H9 (cell line): ENCODE measurements at places on chromosomes 4 and X.

- no peak for DNase-seq
Observed at GRCh38 chrX:154010330-154011087, 9.2 kb downstream of the IRAK1 start.

- no peak for DNase-seq
Observed at GRCh38 chr4:60088807-60089486, 1111.2 kb upstream of the ADGRL3 start.

DNA sequence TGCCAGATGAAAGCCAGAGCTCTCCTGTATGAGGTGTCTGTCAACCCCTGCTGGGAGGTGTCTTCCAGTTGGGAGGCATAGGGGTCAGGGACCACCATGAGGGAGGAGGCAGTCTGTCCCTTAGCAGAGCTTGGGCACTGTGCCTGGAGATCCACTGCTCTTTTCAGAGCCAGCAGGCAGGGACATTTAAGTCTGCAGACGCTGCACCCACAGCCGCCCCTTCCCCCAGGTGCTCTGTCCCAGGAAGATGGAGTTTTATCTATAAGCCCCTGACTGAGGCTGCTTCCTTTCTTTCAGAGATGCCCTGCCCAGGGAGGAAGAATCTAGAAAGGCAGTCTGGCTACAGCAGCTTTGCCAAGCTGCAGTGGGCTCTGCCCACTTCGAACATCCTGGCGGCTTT lies 893.6 kb downstream of the ADGRL3 start:
- no peak for DNase-seq

- DNase-seq: no peak
Observed at GRCh38 chr4:106344647-106344970, 24.0 kb downstream of the GIMD1 start.

DNA sequence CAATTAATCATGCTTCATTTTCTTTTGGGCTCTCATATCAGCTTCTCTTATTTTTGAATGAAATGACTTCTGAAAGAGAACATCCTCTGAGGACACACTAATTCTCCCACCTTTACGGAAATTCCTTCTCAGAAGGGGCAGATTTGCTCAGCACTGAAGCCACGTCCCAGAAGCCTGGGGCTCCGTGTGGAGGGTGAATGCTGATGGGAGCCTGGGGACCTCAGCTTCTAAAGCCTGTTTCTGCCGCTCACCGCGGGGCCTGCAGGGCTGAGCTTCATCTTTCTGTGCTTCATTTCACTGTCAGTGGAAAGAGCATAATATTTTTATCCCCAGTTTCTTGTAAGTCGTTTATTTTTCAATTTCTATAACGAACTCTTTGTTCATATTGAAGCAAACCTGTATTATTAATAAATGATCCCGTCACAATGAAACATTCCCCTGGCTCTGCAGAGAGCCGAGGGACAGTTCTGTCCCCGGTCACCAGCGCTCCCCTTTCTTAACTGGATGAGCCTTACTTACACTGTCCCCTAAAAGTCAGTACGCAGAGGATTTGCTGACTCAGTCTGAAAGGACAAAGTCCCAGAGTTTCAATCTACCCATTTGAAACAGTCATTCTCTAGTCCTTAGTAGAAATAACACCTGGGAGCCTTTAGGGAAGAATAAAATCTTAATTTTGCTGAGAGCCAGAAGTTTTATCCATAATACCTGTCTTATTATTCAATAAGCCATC lies 364.6 kb upstream of the FAT1 start:
- DNase-seq: no peak
